ENCODE measurements at places on chromosomes 1 and 21.

- H3K4me3 ChIP-seq = no peak overlapping the region
- no peak for DNase-seq
- H3K27ac ChIP-seq = no peak overlapping the region
- H3K27me3 ChIP-seq = peaks cover 7% of the 10 kb centered on the region
- H3K36me3 ChIP-seq = no peaks in the 10 kb centered on the region
These were observed 23.9 kb upstream of the PRSS38 start for GRCh38 chr1:227791425-227792143.

GRCh38 chr1:204171751-204172178, 5.6 kb upstream of the REN start:
- no peaks in the 10 kb centered on the region for H3K4me1 ChIP-seq
- peaks cover 10% of the 10 kb centered on the region for H3K27me3 ChIP-seq
- no peaks in the 10 kb centered on the region for H3K36me3 ChIP-seq

DNA sequence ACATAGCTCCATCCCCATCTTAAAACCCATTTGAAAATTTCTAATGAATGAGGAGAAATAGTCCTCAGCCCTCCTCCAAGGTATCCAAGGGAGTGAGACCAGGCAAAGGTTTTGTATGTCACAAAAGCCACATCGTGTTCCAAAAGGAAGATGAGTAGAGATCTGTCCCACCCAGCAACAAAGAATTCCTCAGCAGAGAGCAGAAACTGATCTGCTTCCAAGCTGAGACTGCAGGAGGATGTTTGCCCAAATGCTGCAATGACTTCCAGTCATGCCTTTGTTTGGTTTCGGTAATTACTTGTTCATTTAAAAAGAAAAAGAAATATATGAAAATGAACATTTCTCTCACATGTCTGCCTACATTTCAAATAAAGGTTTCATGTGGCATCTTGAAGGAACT, 186.9 kb downstream of the SETD4 start:
- H3K4me3 ChIP-seq = no peak overlapping the region
- no peaks in the 10 kb centered on the region for H3K36me3 ChIP-seq
- H3K27me3 ChIP-seq = peaks cover 3% of the 10 kb centered on the region
- no peak overlapping the region for H3K27ac ChIP-seq

GRCh38 chr1:31987135-31987619, 26.5 kb upstream of the KHDRBS1 start:
- peaks cover 7% of the 10 kb centered on the region for H3K4me1 ChIP-seq
- H3K4me3 ChIP-seq = no peak overlapping the region
- no peaks in the 10 kb centered on the region for H3K36me3 ChIP-seq
- H3K27ac ChIP-seq = no peak overlapping the region
- no peak for DNase-seq

DNA sequence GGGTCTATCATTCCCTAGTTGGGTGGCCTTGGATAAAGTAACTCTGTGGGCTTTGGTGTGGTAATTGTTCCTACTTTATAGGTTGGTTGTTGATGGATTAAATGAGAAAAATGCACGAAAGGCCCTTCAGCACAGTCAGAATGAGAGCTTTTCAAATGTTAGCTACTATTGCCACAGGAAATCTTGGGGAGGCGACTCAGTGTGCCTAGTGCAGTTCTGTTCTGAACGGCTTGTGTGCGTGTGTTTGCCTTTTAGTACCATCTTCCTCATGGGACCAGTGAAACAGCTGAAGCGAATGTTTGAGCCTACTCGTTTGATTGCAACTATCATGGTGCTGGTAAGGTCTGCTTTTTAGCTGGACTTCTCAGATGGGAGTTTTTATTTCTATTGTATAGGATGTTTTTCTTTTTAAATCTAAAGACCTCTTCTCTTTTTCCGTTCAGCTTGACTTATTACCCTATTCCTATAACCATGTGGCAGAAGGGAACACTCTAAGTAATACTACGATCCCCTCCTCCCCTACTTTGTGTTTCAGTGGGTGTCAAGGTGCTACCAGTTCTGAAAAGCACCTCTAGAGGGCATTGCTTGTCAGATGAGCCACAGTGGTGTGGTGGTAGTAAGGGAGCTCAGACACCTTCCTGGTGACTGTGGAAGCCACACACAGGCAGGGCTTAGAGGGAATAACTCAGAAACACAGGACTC, 9.2 kb downstream of the SFT2D2 start:
- H3K27ac ChIP-seq = peak overlapping the region; percentile 33
- peaks cover 10% of the 10 kb centered on the region for H3K4me1 ChIP-seq
- H3K27me3 ChIP-seq = no peaks in the 10 kb centered on the region
- H3K4me3 ChIP-seq = no peak overlapping the region
- H3K36me3 ChIP-seq = peaks cover 51% of the 10 kb centered on the region
- DNase-seq = no peak

DNA sequence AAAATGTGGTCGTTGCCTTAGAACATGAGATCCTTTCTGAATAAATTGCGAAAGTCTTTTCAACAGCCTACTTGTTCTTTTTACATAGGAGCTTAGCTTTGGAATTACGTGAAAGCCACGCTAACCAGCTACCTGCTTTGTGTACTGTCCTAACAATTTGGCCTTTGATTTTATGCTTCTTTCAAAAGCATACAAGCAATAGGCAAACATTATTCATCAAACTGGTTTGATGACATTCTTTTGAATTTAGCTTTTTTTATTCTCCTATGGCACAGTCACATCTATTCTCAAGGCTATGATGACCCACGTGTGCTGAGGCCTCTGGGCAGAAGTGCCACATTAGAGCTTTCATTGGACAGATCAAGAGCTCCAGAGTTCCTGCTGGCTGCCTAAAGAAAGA, 178.0 kb upstream of the DPT start:
- H3K27me3 ChIP-seq = no peaks in the 10 kb centered on the region
- peak overlapping the region; percentile 15 for H3K27ac ChIP-seq
- DNase-seq = peak; percentile 20
- no peaks in the 10 kb centered on the region for H3K36me3 ChIP-seq

- no peak for DNase-seq
- no peak overlapping the region for H3K27ac ChIP-seq
- H3K36me3 ChIP-seq = no peaks in the 10 kb centered on the region
- peaks cover 10% of the 10 kb centered on the region for H3K4me1 ChIP-seq
- H3K4me3 ChIP-seq = no peak overlapping the region
These were observed 10.6 kb upstream of the PRDM16 start for GRCh38 chr1:3058263-3059030.

DNA sequence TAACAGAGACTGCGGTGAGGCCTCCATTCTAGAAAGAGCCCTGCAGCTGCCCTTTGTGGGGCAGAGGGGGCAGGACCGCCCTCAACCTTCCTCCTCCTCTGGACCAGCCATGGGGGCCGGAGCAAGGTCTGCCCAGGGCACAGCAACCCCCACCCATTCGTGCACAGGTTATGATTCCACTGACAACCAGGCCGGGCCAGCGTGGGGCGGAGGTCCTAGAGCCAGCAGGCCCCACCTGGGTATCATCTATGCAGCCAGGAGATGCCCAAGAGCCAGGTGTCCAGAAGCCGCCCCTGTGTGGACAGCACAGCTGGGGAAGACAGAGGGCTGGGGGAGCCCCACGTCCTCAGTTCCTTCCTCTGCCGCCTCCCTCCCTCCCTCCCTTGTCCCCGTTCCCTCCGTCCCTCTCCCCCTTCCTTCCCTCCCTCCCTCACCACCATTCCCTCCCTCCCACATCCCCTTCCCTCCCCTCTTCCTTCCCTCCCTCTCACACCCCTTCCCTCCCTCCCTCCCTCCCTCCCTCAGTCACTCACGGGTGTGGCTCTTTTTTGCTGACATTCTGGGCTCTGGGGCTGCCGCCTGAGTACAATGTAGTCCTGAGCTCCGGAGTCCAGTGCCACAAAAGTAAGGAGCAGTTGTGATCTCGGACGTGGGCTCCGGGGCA, 12.3 kb downstream of the RNF223 start:
- no peak for DNase-seq
- peaks cover 78% of the 10 kb centered on the region for H3K27me3 ChIP-seq
- no peak overlapping the region for H3K4me3 ChIP-seq
- H3K4me1 ChIP-seq = peaks cover 30% of the 10 kb centered on the region
- H3K27ac ChIP-seq = no peak overlapping the region

- no peak overlapping the region for H3K4me3 ChIP-seq
- no peak for DNase-seq
- H3K36me3 ChIP-seq = no peaks in the 10 kb centered on the region
These were observed 327.1 kb downstream of the PCP4 start for GRCh38 chr21:40194185-40194980.

DNA sequence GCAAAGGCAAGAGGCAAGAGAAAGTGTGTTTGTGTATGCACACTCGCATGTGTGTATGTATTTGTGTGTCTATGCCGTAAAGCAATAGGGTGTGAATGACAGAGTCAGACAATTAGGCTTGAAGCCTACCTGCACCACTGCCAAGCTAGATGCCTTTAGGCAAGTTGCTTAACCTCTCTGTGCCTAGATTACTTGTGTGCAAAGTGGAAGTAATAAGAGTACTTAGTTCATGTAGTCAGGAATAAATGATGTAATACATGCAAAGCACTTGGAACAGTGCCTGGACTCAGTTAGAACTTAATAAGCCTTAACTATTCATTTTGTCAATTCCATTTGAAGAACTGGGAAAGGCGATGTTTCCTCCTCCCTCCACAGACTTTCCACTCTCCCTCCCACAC, 31.7 kb downstream of the LAMB3 start:
- H3K27me3 ChIP-seq = no peaks in the 10 kb centered on the region
- no peak for DNase-seq
- peaks cover 29% of the 10 kb centered on the region for H3K4me1 ChIP-seq
- peak overlapping the region; percentile 58 for H3K27ac ChIP-seq
- no peaks in the 10 kb centered on the region for H3K36me3 ChIP-seq
- H3K4me3 ChIP-seq = no peak overlapping the region

- no peaks in the 10 kb centered on the region for H3K36me3 ChIP-seq
- H3K4me3 ChIP-seq = no peak overlapping the region
- no peak overlapping the region for H3K27ac ChIP-seq
- DNase-seq = no peak
- H3K27me3 ChIP-seq = no peaks in the 10 kb centered on the region
These were observed 25.4 kb upstream of the CGN start for GRCh38 chr1:151485685-151486255.

GRCh38 chr21:43362321-43362791, 64.6 kb downstream of the SIK1 start:
- no peak overlapping the region for H3K4me3 ChIP-seq
- H3K27ac ChIP-seq = peak overlapping the region; percentile 86
- peak; percentile 77 for DNase-seq
- H3K27me3 ChIP-seq = no peaks in the 10 kb centered on the region
- H3K4me1 ChIP-seq = peaks cover 15% of the 10 kb centered on the region
- H3K36me3 ChIP-seq = no peaks in the 10 kb centered on the region

GRCh38 chr1:94095112-94095637, 25.8 kb downstream of the ABCA4 start:
- DNase-seq = peak; percentile 46
- peaks cover 38% of the 10 kb centered on the region for H3K4me1 ChIP-seq
- H3K27ac ChIP-seq = peak overlapping the region; percentile 81

Measured in transverse colon (tissue), 4 donors.